ENCODE measurements at places on chromosomes 5 and 9.

DNA sequence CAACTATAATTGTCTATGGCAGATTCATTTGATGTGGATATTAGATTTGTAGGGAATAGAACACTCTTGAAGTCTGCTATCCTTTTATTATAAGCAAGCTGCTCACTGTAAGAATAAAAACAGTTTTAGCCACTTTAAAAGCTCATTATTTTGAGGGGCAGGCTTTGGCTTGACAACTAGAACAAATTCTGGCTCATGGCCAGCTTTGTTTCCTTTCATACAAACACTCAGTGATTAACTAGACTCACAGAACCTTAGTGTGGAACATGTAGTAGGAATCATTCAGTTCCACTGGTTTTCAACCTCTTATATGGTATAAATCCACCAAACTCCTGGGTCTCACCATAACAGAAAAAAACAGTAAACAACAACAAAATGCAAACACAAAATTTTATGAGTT, 27.4 kb upstream of the CEP120 start:
- no peak for DNase-seq

DNA sequence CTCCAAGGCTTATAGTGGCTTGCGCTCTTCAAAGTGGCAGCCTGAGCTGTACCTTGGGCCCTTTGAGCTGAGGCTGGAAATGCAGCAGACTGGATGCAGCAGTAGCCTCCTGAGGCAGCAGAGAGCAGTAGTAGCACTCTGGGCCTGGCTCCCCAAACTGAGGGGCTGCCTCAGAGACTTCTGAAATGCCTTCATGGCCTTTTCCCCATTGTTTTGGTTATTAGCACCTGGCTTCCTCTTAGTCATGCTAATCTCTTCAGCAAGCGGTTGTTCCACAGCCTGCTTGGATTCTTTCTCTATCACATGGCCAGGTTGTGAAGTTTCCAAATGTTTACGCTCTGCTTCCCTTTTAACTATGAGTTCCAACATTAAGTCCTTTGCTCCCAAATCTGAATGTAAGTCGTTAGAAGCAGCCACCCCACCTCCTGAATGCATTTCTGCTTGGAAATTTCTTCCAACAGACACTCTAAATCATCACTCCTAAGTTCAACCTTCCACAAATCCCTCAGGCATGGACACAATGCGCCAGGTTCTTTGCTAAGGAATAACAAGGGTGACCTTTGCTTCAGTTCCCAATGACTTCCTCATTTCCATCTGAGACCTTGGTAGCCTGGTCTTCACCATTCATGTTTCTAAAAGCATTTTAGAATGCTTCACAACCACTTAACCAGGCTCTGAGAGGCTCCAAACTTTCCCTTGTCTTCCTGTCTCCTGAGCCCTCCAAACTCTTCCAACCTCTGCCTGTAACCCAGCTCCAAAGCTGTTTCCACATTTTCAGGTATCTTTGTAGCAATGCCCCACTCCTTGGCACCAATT, 145.8 kb downstream of the ZDHHC21 start:
- no peak for DNase-seq

DNA sequence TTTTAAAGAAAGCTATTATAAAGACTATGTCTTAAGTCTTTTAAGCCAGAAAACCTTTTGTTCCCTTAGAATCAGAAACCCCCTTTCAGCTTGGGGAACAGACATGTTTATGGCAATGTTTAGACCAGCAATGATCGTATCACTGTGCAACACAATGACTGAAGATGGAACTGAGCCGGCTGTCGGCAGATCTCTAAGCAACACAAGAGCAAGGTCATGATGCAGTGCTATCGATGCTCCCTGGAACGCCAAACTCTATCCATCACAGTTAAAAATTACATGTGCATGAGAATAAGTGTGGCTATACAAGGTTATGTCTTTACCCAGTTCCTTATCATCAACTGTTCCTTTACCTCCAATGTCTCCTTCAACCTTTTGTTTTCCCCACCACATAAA, 1.8 kb upstream of the RNF44 start:
- DNase-seq: no peak

DNA sequence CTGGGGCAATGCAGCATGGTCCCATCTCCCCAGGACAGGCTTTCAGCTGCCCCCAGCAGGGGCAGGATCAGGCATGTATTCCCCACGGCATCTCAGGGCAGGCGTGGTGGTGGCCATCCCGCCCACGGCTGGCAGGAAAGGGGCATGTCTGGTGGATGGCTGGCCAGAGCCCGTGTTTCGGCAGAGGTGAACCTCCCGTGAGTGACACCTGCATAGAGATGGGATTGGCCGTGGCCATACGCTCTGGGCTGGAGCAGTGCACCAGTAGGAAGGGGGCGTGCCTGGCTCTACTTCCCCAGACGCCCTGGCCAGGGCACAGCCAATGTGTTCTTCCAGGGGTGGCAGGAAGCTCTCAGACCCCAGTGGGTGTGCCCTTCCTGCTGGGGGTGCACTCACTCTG, 139.1 kb downstream of the ZNF354C start:
- no peak for DNase-seq

GRCh38 chr5:109045710-109046109, 298.0 kb downstream of the FER start:
- DNase-seq: no peak

DNA sequence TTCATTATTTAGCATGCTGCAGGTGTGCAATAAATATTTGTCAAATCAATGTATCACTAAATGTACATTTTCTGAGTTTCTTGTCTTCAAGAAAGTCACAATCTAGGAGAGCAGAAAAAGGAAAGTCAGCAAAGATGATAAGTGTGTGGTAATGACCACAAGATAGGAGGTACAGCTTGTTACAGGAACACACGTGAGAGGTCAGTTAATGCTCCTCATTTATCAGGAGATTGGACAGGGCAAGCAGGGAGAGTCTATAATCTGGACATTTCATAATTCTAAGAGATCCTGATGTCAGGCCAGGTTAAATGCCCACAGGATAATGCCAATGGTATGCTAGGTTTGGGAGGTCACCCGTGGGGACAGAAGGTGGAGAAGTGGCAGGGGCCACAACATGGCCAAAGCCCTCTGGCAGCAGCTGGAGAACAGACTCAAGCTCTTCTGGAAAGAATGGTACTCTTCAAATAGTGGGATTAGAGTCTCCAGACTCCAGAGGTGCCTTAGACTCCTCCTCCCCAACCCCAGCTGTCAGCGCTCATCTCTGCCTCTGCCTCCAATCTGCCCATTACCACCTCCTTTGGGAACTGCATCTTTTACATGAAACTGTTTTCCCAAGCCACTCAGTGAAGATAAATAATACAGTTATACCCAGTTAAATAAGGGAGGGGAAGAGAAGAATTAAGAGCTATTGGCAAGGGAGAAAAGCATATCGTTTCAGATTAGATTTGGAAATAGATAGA, 114.3 kb downstream of the ASTN2 start:
- DNase-seq: no peak

DNA sequence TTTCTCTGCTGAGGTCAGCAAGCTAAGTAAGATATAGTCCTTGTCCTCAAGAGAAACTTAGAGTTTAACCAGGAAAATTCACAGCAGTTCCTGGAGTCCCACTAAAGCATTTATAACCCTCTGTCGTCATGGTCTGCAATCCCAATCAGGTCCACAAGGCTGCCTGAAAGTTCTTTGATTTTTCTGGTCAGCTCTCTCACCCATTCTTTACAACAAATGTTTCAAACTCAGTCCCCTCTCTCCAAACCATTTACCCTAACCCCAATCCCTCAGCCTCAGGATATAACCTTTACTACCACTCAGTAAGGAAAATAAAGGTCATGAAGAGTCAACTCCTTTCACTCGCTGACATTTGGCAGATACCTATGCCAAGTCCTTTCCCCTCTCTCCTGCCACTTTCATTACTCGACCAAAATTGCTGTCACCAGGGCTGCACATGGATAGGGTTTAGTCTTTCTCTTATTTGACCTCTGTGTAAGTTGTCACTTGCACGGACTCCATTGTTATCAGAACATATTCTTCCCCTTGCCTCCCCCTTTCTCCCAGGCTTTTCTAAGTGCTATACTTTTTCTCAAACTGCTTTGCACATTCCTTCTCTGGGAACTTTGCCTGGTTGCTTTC, 936.6 kb downstream of the NR2F1-AS1 start:
- DNase-seq: no peak

- DNase-seq: no peak
Observed at GRCh38 chr5:171705036-171705435, 80.6 kb upstream of the SMIM23 start.

DNA sequence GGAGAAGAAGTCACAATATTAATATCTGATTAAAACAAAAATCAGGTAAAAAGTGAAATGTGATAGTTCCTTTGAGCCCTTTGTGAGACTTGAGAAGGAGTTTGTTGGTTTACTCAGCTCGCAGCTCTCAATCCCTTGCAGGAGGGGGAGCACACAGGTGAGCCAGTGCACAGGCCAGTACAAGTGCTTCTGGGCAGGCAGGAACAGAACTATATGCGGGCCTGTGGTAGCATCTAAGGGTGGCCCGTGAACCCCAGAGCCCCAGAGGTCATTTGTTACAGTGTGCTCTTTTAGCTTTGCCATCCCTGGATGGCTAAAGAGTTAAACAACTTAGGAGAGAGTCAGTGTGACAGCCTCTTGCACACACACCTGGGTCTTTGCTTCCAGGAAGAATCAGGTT, 215.3 kb upstream of the EDIL3 start:
- DNase-seq: no peak

- DNase-seq: no peak
Observed at GRCh38 chr9:3879315-3879714, 353.5 kb upstream of the RFX3 start.

GRCh38 chr5:32712481-32713360, 1.6 kb downstream of the NPR3 start:
- DNase-seq: no peak

- DNase-seq: no peak
Observed at GRCh38 chr5:77282337-77283027, 72.0 kb downstream of the PDE8B start.

DNA sequence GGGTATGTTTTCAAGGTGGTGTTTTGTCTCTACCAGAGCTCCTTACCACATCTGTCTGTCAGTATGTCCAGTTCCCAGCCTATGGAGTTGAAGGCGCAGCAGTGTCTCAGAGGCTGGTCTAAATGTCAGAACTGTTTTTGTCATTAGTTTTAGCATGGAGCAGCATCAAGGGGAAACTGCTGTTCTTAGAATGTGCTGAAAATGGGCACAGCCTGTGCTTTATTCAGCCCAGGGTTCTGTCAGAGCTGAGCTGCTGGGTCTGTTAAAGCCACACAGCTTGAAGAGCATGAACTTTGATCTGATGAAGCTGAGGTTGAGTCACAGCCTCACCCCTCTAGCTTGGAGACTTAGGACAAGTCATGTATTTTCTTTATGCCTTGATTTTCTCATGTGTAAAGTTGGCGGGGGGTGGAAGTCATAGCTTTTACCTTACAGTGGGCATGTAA, 71.9 kb downstream of the RALGPS1 start:
- DNase-seq: no peak

GRCh38 chr5:7822449-7822848, 28.5 kb downstream of the CFAP90 start:
- DNase-seq: no peak

GRCh38 chr9:112869041-112869529, 21.6 kb downstream of the SLC46A2 start:
- DNase-seq: no peak

DNA sequence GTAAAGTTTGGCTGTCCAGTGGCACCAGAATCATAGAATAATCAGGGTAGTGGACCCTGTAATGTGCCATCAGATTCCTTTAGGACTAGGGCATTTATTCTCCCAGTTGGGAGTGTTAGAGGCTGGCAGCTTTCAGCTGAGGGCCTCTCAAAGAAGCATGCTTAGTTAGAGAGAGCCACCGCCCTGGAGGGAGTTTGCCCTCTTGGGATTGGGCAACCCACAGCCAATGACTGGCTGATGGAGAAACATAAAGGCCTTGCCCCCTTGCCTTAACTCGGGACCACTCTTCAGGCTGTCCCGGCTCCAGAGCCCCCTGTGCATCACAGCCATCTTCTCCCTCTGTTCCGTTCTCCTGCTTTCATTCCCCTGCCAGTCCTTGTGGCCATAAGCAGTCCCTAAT, 20.5 kb upstream of the IFNK start:
- DNase-seq: no peak

- DNase-seq: no peak
Observed at GRCh38 chr9:73437758-73438157, 286.1 kb downstream of the ANXA1 start.

DNA sequence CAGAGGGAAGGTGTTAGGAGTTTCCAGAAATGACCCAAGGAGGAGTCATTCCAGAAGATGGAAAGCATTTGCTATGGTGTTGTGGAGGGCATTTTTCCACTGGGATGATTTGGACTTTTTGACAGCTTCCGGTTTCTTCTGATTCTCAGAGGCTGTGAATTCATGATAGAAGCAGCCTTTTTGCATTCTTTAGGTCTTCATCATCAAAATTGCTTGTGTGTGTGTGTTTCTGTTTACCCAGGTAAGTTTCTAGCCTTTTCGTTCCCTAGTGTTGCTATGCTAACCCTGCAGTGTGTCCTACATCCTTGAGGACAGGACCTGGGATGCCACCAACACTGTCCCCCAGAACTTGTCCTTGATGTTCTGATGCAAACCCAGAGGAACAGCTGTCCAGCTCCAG, 19.6 kb downstream of the IRX1 start:
- DNase-seq: no peak

DNA sequence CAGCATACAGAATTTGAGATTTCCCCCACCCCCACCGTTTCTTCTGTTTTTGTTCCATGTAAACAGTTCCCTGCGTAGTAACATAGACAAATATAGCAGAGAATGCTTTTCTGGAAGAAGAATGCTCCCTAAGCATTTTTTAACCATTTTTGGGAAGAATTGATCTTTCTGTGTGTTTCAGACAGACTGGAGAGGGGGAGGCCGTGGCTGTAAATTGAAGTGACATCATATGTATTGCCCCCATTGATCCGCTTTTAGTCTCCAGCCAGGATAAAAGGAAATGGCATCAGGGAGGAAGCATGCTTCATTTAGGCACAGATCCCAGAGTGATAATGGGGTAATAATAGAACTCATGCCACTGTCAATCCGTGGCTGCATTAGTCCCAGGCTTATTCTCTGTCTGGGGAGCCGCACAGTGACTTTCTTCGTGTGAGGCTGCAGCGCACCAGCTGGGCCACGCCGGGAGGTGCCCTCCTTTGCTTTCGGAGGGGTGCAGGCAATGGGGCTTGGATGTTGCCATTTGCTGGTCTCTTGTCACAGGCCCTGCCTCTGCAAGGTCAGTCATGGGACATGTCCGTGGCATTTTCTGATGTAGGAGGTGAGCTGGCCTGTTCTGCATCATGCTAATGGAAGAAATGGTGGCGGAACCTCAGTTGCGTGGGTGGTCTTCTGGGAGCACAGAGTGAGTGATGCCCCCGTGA, 261.5 kb downstream of the FANCC start:
- DNase-seq: no peak

DNA sequence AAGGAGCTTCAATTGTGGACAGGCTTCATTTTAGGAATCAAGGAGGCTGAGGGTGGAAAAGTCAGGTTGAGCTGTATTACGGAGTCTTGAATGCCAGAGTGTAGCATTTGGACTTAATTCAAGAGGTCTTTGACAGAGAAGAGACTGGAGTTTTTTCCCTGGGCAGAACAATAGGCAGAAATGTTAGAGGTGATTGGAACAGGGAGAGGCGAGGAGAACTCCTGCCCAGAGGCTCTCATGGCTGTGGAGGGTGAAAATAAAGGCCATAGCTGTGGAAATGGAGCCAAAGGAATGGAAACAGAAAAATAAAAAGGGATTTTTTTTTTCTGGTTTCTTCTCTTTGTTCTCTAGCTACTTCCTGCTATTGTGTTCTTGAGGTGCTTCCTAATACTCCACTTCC, 3.7 kb upstream of the IFNB1 start:
- no peak for DNase-seq

- DNase-seq: no peak
Observed at GRCh38 chr5:135718151-135718550, 116.3 kb upstream of the SLC25A48 start.
